ENCODE measurements at places on chromosomes 1 and 21. TPM values are rescaled to one million over a fixed set of nuclear protein-coding genes. Genes with fewer than 3 reads are reported as not detected.

ATF3 gene
- total RNA-seq = 4.2 TPM

S100B gene
- total RNA-seq = 1.2 TPM

OLFM3 gene
- not detected for total RNA-seq

HES2 gene
- 0.09 TPM for total RNA-seq

LENEP gene
- not detected for total RNA-seq

LRRIQ3 gene
- total RNA-seq = 1.3 TPM

NTMT2 gene
- not detected for total RNA-seq

VANGL1 gene
- total RNA-seq = 14.3 TPM

DYNLT4 gene
- not detected for total RNA-seq

Data from fibroblast of the aortic adventitia (primary cell).